ENCODE measurements at places on chromosomes 3 and 15.

- no peak for DNase-seq
Measured at GRCh38 chr3:51445544-51446280, 54.1 kb downstream of the DCAF1 start.

DNA sequence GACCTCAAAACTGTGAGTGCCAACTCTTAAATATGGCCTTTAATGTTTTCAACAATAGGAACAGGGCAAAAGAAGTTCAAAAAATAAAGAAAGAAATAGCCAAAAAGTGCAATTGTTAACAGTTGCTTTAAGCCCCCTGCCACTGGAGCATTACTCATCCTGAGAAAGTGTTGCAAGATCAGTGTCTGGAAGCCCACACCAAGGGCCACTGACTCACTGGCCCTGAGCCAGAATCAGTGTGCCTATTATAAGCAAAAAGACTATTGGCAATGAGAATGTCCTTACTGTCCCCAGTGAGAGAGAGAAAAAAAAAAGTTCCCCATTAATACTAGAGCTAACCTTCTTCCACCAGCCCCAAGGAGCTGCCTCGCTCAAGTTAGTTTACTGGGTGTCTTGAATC is 480.1 kb upstream of the ZNF385D start:
- DNase-seq, result no peak

DNA sequence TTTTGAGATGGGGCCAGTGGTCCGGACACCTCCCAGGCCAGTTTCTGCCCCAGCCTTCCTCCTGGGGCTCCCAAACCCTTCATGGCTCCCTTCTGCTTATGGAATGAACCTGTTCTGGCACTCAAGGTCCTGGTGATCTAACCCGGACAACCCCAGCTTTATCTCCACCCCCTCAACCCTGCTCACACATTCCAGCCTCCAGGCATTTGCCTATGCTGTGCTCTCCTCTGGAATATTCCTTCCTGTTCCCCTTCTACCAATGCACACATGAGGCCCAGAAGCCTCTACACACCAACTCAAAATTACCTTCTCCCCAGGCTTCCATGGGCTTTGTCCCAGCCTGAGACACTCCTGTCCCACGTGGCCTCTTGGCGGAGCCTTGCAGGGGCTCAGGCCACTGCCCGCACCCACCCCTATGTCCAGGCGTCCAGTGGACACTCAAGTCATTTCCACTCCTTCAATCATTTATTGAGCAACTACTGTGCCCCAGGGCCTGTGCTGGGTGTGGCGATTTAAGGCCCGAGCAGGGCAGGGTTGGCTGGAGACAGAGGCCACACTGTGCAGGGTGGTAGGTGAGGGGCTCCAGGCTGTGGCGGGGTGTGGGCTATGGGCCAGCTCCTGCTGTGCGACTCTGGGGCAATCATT is 18.8 kb downstream of the PLXND1 start:
- no peak for DNase-seq

DNA sequence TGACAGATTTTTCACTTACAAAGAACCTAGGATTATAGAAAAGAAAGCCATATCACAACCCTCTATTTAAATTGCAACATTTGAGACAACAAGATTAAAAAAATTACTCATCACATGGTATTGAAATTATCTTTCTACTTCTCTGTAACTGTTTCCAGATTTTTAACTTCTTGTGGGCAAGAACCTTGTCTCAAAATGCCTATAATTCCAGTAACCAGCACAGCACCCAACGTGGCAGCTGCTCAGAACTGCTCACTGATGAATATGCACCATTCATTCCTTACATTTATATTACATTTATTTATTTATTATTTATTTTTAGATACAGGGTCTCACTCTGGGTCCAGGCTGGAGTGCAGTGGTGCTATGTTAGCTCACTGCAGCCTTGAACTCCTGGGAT is 216.1 kb downstream of the THRB start:
- no peak for DNase-seq

GRCh38 chr3:53729159-53729558 is 117.1 kb downstream of the CHDH start:
- DNase-seq, result no peak

- DNase-seq, result no peak
Measured at GRCh38 chr3:42216302-42216701, 49.7 kb downstream of the CCK start.

GRCh38 chr3:197234947-197235914 is 63.2 kb downstream of the DLG1 start:
- no peak for DNase-seq

DNA sequence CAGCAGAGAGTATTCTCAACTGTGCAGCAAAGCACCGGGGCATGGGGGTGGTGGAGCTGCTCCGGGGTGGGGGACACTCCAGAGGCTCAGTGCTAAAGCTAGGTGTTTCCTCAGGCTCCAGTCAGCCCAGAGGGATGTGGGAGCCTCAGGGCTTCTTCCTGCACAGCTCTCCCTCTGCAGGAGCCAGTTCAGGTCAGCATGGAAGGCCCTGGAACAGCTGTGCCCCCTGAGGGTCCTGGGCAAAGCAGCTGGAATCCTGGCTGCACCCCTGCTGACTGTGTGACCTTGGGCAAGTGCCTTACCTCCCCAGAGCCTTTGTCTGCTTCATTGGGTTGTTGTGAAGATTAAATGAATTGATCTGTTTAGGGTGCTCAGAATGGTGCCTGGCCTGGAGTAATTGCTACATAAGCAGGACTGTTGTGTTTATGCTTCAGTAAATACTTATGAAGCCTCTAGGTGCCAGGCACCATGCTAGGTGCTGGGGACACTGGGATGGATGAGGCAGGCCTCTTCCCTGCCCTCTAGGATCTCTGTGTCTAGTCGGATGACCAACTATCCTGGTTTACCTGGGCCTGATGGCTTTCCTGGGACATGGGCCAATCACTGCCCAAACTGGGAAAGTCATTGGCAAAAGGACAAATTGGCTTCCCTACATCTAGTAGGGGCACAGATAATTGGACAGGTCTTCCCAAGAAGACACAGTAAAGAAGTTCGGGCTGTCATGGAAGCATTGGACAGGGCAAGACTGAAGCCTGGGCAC is 64.2 kb upstream of the LCTL start:
- DNase-seq, result no peak

GRCh38 chr3:185444329-185444728 is 54.5 kb downstream of the TMEM41A start:
- DNase-seq, result no peak

- DNase-seq, result peak; percentile 81
Measured at GRCh38 chr3:195150181-195151118, 120.5 kb downstream of the XXYLT1 start.

DNA sequence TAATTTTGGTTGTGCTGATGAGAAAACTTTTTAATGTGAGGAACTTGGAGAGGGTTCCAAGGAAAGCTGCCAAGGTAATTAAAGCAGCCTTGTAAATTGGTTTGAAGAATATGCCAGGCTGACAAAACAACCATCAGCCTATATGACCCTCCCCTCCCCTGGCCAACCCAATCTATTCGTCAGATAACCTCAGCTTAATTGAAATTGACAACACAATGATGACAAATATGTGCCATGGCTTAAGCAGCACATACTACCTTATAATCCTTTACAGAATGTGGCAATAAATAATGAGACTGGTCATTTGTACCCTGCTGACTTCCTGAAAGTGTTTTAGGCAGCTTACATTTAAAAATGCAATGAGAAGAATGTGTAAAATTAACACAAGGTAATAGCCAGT is 118.2 kb downstream of the EFHB start:
- no peak for DNase-seq

DNA sequence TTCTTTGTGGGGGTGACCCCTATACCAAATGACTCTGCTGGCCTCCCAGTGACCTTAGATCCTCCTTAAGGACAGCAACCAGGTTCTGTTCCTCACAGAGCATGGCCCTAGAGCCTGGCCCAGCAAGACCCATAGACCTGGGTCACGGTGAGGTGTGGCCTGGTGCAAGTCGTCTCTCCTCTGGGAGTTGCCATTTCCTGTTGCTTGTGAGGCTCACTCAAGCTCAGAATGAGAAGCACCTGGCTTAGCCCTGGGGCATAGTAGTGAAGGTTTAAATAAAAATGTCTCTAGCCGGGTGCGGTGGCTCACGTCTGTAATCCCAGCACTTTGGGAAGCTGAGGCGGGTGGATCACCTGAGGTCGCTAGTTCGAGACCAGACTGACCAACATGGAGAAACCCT is 131.3 kb downstream of the SMAD6 start:
- DNase-seq, result no peak

GRCh38 chr3:151479452-151479851 is 18.6 kb upstream of the IGSF10 start:
- DNase-seq, result no peak

GRCh38 chr3:59192473-59192872 is 142.6 kb upstream of the CFAP20DC start:
- no peak for DNase-seq

DNA sequence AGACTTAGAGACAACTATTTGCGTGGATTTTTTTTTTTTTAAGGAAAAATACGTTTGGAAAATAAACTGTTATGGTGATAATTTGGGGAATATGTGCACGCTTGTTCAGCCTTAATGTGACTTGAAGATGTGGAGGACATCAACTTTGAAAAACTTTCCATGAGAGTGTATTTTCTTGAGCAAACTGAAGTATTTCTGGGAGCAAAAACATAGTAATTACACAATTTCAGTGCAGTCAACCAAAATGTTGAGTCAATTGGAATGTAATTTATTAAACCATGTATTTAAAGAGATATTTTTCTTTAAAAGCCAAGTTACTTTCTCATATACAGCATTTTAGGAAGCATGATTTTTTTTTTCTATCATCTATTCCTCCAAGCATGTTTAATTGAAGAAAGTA is 80.3 kb upstream of the FLNB start:
- DNase-seq, result no peak

DNA sequence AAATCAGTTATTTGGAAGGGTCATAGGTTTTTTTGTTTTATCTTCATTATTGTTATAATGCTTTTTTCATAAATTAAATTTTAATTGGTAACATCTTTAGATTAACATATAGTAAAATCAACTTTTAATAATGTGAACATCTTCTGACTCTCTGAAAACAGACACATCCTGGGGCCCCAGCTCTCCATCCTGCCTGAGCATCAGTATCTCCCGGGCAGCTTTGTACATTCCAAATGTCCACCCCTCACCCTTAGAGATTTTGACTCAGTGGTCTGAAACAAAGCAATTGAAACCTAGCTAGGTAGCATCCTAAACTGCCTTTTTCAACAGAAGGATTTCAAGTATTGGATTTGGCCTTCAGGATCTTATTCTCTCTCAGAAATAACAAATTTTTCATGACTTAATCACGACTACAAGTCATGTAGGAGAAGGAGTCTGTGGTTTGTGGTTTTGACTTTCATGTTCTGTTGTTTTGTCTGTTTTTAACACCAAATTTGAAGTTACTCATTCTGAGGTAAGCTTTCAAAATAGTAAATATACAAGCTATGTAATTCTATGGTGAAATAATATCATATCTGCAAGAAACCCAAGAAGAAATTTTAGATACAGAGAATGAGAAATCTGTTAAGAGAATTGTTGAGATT is 147.3 kb upstream of the UBE2E2 start:
- no peak for DNase-seq

DNA sequence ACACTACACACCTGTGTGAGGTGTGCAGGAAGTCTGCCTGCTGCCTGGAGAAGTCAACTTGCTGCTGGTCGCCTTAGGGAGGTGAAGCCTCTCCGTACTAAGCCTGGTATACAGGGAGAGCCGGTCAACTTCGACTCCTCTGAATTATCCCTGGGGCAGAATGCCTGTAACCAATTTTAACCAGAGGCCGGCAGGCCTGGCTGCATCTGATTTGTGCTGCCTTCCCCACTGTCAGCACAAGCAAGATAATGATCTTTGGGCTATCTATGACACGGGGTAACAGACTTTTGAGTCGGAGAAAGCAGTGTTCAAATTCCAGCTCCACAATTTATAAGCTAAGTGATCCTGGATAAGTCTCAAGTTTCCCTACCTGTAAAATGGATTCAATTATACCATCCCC is 42.3 kb downstream of the MAGEF1 start:
- no peak for DNase-seq

- no peak for DNase-seq
Measured at GRCh38 chr3:195115600-195116406, 155.2 kb downstream of the XXYLT1 start.

GRCh38 chr15:61459785-61460707 is 230.9 kb upstream of the RORA start:
- DNase-seq, result no peak

GRCh38 chr3:36540888-36541518 is 160.7 kb downstream of the STAC start:
- peak; percentile 34 for DNase-seq

DNA sequence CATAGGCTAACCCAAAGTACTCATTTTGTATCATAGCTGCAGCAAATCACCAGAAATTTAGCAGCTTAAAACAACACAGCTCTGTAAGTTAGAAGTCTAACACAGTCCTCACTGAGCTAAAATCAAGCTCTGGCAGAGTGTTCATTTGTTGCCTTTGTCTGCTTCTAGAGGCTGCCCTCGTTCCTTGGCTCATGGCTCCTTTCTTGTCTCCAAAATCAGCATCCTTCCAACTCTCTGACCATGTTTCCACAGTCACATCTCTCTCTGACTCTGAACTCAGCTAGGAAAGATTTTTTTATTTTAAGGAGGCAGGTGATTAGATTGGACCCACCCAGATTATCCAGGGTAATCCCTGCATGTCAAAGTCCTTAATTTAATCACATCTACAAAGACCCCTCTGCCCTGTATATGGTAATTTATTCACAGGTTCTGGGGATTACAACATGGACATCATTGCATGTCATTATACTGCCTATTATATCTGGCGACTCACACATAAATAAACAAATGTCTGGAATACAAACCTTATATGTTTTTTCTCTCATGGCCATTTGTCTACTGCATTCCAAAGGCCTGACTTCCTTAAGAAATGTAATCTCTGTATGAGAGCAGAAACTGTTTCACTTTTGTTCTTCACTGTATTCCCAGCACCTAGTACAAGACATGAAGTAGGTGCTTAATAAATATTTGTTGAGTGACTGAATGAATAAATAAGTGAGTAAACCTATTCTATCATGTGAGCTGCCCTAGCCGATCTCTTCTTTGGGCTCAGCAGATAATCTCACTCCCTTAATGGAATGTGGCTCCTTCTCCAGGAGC is 15.1 kb upstream of the UACA start:
- DNase-seq, result no peak

GRCh38 chr3:37836589-37836988 is 25.1 kb upstream of the CTDSPL start:
- DNase-seq, result no peak

GRCh38 chr15:39748276-39748675 is 34.4 kb downstream of the FSIP1 start:
- peak; percentile 2 for DNase-seq

DNA sequence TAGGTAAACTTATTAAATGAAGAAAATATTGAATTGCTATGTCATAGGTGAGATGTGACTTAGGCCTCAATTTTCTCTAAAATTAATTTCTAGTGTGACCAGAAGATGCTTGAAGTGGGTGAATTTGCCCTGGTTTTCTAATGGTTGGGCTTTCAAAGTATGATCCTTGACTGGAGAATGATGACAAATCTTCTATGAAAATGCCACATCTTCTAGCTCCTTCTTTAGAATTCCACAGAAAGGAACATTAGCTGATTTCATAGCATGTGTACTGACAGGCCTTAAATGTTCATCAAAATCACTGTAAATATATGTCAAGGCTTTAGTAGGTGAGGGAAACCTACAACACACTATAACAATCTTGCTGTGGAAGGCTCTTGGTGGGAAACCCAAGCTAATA is 8.9 kb downstream of the ABI3BP start:
- no peak for DNase-seq

- DNase-seq, result no peak
Measured at GRCh38 chr3:188067932-188068331, 86.0 kb upstream of the LPP start.

Measured in Calu3 (cell line).